AG04450 (cell line): ENCODE measurements at places on chromosomes 12 and 14.

DNA sequence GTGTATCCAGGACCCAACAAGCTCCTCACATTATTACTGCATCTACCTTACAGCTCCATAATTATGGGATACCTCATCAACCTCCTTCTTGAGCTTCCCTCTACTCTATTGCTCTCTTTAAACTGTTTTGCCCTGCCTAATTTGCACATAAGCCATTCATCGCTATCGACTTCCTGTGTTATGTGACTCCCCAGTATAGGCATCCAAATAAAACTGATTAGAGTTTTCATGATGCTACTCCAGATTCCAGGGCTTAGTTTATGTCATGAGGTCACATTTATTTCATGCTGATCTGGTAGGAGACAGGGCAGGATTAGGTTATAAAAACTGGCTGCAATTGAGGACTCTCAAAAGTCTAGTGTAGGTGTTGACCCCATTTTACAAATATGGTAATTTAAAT lies 569.9 kb upstream of the MGAT4C start:
- no peak for DNase-seq

- no peak for DNase-seq
Observed at GRCh38 chr14:88631091-88631490, 68.3 kb downstream of the ZC3H14 start.

DNA sequence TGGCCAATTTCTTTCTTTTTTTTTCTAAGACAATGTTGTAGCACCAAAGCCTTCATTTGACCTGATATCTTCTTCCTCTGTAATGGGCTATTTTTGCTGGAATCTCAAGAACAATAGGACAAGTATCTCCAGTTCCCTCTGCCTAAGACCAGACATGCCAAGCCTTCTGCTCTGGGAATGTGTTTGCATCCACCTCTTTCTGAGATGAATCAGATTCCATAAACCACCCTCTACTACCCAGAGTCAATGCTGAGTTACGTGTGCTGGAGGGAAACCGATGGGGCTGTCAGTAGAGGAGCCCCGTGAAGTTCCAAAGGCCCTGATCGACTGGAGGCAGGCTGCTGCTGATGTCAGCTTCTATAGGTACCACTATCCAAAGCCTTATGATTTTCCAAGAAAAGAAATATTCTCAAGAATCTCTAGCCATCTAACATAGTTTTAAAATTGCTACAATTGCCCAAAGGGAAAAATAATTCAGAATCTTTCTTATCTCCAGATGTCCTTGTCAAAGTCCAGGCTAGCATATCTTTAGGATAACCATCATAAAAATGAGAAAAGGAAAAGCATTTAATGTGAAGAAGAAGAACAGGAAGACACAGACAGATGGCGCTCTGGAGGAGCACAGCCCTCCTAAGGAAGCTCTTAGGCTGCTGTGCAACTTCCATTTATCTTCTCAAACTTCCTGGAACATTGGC lies 101.9 kb downstream of the SLC8A3 start:
- no peak for DNase-seq

GRCh38 chr12:7645395-7646177 lies 20.1 kb downstream of the APOBEC1 start:
- DNase-seq, result no peak

GRCh38 chr12:12506496-12506890 lies 56.2 kb downstream of the DUSP16 start:
- DNase-seq, result peak; percentile 45

DNA sequence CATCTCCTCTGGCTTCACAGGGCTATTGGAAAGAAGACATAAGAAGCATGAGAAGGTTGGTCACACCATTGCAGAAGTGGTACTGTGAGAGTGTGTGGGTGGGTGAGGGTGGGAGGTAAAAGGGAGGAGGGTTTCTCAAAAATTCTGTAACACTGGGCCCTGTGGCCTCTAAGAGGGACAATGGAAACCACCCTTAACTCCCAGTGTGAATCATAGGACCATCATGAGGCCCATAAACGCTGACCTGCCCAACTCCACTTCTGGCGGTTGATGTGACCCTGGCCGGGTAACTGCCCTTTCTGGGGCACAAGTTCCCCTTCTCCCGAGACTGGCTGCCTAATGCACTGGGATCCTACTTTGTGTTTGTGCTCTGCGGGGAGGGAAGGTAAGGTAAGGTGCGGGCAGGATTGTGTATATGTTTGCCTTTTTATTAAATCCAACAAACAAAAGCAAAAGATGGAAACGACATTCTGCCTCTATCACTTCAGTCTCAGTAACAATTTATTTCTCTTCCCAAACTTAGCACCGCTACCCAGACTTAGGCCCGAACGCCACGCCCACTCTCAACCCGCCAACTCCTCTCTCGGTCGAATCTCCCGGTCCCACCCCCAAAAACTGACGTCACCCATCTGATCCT lies 551 bp downstream of the METTL1 start:
- peak; percentile 67 for DNase-seq

GRCh38 chr14:64707661-64708060 lies 3.4 kb downstream of the PLEKHG3 start:
- peak; percentile 53 for DNase-seq

DNA sequence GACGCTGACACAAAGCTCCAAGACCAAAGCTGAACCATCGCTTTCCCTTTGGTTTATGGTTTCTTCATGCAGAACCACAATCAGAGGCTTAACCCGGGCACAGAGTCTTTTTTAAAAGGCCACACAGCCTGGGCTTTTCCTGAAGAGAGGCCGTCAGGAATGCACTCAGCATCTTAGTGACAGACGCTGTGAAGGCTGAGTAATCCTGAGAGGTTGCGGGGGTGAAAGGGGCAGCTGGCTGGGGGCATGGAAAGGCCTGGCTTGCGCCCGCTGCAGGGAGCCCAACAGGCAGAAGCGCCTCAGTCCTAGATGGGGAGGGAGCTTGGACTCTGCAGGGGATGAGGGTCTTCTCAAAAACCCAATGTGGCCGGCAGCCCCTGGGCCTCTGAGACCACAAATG lies 13.6 kb downstream of the CTDSP2 start:
- no peak for DNase-seq

DNA sequence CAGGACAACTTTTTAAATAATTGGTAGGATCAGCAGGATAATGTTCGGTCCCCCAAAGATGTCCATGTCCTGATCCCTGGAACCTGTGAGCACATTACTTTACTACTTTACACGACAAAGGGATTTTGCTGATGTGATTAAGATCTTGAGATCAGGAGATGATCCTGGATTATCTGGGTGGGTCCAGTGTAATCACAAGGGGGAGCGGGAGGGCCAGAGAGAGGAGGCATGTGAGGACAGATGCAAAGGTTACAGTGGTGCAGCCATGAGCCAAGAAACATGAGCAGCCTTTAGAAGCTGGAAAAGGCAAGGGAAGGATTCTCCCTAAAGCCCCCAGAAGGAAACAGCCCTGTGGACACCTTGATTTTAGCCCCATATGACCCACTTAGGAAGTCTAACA lies 33.1 kb downstream of the KCNK10 start:
- DNase-seq, result no peak

GRCh38 chr12:103441437-103442181 lies 54.2 kb downstream of the C12orf42 start:
- DNase-seq, result no peak

GRCh38 chr12:102865821-102866615 lies 51.0 kb downstream of the PAH start:
- DNase-seq, result no peak

GRCh38 chr12:116532986-116533342 lies 26.2 kb upstream of the MAP1LC3B2 start:
- DNase-seq, result no peak

DNA sequence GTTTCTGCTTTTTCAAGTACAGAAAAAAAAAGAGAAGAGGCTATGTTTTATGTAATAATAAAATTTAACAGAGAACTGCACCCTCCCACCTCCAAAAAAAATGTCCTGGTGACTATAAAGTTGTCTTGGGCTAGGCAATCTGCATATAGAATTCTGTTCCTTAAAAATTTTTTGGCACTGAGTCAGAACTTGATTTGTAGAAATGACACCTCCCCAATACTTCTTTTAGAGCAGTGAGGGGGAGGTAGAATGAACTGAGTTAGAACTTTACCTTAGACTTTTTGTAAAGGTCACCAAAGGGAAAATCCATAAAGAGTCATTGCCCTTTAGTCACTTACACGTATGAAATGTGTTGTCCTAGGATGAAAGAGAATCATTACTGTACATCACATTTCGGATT lies 80.0 kb downstream of the BTG1 start:
- DNase-seq, result no peak

- DNase-seq, result no peak
Observed at GRCh38 chr12:96294831-96295230, 100.7 kb downstream of the ELK3 start.

GRCh38 chr12:78271546-78271945 lies 440.9 kb downstream of the NAV3 start:
- DNase-seq, result no peak

DNA sequence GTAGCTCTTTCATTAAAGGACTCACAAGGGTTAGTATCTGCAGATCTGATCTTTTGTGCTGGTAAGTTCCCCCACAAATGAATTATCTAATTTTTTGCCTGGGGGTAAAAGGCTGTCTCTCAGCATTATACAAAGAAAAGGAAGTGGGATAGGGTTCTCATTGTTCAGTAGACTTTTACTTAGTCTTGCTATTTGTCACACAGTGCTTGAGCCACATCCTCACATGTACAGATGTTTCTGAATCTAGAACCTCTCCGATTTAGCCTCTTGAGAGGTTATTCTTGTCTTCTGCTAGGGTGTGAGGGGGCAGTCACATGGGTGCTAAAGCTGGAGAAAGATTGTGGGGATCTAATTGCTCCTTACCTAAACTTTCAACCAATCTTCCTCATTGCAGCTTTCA lies 93.0 kb downstream of the SLC41A2 start:
- DNase-seq, result no peak

DNA sequence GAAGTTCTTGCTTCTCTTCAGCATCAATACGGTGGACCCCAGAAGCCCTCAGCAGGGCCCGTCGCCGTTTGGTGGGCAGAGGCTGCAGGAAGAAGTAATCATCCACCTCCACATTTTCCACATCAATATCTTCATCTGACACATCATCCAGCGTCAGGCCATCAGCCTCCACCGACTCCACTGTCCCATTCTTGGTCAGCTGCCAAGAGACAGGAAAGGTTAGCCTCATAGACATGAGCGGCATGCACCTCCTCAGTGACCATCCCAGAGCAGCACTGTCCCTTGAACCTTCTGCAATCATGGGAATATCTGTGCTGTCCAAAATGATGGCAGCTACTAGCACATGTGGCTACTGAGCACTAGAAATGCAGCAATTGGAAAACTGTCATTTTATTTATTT lies 15.6 kb downstream of the CSRNP2 start:
- DNase-seq, result no peak

DNA sequence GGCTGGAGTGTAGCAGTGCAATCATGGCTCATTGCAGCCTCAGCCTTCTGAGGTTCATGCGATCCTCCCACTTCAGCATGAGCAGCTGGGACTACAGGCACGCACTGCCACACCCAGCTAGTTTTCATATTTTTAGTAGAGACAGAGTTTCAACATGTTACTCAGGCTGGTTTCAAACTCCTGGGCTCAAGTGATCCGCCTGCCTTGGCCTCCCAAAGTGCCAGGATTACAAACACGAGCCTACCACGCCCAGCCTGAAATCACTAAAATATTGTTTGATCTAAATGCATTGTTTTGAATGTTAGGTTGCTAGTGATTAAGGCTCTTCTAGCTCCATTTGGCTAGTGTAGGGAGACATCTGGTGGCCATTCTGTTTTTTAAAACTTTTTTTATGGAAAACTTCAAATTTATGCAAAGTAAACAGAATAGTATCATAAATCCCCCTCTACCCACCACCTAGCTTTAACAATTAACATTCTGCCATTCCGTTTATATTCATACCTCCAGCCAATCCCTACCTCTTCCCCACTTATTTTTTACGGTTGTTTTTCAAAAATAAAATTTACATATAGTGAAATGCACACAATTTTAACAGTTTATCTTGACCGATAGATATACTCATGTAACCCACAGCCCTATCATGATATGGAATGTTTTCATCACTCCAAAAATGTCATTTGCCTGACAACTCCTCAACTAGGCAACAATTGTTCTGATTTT lies 37.8 kb downstream of the MYO1H start:
- peak; percentile 3 for DNase-seq

- peak; percentile 33 for DNase-seq
Observed at GRCh38 chr14:60349663-60350365, 100.8 kb downstream of the PPM1A start.

- DNase-seq, result no peak
Observed at GRCh38 chr12:82857911-82858533, 171.3 kb downstream of the TMTC2 start.

- no peak for DNase-seq
Observed at GRCh38 chr12:109864916-109865315, 15.4 kb downstream of the GLTP start.

- no peak for DNase-seq
Observed at GRCh38 chr14:61454545-61454944, 133.2 kb downstream of the PRKCH start.

DNA sequence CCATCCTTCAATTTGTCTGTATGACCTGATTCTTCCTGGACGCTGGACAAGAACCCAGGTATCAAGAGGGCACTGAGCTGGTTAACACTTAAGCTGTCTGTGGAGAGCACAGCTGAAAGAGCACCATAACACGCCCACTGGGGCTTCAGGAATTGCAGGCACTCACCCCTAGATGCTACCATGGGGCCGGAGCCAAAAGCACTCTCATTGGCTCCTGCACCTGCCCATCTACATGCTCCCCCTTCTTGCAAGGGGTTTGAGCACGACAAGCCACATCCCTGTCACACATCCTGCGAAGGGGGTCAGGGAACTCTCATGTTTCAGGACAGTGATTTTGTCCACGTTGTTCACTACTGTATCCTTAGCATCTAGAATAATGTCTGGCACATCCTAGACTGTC lies 35.1 kb upstream of the TBC1D15 start:
- DNase-seq, result no peak

GRCh38 chr12:116813271-116814041 lies 67.8 kb downstream of the HRK start:
- no peak for DNase-seq

DNA sequence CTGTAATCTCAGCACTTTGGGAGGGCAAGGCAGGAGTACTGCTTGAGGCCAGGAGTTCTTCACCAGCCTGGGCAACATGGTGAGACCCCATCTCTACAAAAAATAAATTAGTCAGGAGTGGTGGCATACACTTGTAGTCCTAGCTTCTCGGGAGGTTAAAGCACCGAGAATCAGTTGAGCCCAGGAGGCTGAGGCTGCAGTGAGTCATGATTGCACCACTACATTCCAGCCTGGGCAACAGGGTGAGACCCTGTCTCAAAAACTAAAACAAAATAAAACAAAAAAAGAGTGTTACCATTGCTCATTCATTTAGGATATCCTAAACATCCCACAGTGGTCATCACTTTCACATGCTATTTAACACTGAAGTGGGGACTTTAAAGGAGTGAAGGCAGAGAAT lies 7.8 kb downstream of the NEK9 start:
- DNase-seq, result no peak

DNA sequence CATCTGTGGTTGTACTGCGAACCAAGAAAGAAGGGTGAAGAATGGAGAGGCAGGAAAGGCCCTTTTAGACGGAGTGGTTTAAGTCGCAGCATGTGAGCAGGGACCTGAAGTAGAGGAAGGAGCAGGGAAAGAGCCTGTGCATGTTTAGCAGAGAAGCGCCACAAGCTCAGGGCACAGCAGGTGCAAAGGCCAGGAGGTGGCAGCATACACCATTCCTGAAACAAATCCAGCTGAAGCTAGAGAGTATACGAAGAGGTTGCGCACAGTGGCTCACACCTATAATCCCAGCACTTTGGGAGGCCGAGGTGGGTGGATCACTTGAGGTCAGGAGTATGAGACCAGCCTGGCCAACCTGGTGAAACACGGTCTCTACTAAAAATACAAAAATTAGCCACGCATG lies 49.9 kb downstream of the HELB start:
- DNase-seq, result no peak

- no peak for DNase-seq
Observed at GRCh38 chr12:12007713-12008231, 63.0 kb upstream of the BCL2L14 start.

GRCh38 chr12:132208153-132208823 lies 64.0 kb downstream of the NOC4L start:
- no peak for DNase-seq
